ENCODE measurements at places on chromosomes 2 and 18. TPM values are rescaled to one million over a fixed set of nuclear protein-coding genes. Genes with fewer than 3 reads are reported as not detected.

GRCh38 chr2:42348113-42348805, 12.8 kb downstream of the COX7A2L start:
- DNase-seq, result no peak

DNA sequence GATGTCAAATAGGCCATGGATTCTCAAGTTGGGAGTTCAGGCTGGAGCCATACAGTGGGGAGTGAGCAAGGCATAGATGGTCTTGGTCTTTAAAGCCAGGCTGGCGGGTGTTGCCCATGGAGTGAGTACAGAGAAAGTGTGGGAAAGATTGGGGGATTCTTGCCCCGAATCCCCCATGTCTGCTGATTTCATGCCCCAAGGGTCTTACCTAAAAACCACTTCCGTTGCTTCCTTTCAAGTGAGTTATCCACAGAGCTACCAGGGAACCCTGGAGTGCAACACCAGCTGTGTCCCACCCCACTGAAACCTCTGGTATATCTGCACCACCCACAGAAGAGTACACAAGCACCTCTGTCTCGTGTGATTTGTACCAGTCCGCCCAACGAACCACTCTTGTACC, 31.4 kb downstream of the FHOD3 start:
- DNase-seq, result no peak

DNA sequence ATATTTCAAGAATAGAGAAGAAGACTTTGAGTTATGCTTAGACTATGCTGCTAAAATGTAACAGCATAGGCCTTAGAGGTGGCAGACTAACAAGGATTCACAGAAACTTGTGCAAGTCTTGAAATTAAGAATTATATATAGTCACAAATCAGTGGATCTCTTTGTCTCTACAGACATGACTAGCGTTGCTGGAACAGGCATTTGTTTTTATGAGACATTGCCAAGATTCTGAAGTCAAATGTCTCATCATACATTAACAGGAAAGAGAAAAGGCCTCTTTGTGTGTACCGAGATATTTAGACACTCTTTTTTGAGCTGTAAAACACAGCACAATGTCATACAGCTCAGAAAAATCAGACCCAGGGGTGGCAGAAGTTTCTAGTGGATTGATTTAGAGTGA, 207.1 kb downstream of the TMX3 start:
- no peak for DNase-seq

DNA sequence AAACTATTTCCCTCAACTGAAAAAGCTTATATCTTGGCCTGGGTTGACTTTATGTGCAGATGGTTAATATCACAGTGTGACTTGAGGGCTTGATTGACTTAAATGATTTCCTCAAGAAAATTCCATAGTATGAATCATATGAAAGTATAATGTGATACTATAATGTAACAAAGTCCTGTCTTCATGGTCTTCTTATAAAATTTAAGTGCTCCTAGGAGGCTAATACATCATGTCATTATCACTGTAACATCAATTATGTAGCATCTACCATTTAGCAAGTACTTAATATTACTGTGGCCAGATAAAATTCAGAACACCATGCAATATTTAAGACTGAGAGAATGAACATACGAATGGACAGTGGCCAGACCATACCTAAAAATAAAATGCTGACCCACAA, 276.1 kb downstream of the RIT2 start:
- no peak for DNase-seq

DNA sequence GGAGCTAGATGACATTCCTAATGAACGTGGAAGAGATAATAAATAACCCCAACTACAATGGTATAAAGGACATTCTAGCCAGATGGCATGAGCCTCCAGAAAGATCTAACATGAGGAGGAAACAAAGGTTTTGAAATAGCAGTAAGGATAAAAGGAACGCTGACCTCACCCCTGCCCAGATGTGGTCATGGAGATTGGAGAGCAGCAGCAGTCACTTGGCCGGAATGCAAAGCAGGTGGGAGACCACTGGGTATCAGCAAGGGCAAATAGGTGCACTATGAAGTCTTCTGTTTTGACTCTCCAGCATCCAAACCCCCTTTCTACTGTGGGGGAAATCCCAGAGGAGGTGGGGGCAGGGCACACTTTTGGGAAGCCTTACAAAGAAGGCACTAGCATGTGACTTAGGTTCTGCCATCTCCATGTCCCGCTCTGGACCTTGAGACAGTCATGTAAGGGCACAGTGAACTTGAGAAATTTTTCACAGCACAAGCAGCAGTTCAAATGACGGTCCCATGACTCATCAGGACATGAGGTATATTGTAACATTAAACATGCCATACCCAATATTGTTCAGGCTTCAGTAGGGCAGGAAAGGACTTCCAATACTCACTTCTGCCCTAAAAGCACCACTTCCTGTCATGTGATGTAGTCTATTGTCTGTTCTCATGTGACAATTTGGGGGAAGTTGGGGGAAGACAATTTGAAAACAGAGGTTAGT, 55.2 kb downstream of the METTL4 start:
- peak; percentile 17 for DNase-seq

DNA sequence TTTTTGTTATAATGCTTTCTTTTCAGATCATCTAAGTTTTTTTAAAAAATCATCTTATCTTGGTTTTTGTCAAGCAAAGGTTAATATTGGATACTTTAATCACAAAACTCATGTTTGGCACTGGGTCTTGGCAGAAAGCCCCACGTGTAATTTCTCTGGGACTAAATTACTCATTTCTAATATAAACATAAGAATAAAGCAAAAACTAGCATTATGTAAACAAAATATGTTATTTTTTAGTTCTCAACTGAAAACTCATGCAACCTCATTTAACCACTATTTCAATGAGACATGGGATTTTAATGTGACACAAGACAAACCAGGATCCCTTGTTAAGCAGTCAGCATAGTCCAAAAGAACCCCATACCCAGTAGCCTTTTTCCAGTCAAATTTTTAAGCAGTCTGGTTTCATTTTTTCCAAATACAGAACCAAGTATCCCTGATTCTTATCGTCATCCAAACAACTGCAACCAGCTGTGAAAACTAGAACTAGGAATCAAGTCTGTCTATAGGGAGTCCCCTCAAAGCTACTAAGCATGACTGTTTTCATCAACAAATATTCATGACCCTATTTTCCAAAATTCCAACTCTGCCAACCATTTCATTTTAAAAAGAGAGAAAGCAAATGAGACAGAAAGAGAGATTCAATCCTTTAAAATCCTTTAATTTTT, 27.1 kb downstream of the PID1 start:
- no peak for DNase-seq

DNA sequence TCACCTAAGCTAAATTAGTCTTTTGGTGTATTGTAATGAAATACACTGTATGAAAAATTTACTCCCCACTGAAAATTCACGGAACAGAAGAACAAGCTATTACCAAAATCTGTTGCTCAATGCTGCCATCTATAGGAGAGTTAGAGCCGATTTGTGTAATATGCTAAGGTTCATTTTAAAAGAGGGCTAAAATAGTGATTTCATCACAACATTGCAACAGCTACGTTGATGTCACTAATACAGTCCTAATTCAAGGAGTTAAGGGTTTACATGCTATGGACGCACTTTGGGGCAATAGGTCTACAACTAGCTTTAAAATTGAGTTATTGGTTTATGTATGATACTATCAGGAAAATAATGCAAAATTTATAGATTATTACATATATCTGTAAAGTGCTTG, 3.0 kb upstream of the IRS1 start:
- peak; percentile 79 for DNase-seq

The SIX3 gene
- total RNA-seq, result not detected
